ENCODE measurements at places on chromosomes 2 and 18.

DNA sequence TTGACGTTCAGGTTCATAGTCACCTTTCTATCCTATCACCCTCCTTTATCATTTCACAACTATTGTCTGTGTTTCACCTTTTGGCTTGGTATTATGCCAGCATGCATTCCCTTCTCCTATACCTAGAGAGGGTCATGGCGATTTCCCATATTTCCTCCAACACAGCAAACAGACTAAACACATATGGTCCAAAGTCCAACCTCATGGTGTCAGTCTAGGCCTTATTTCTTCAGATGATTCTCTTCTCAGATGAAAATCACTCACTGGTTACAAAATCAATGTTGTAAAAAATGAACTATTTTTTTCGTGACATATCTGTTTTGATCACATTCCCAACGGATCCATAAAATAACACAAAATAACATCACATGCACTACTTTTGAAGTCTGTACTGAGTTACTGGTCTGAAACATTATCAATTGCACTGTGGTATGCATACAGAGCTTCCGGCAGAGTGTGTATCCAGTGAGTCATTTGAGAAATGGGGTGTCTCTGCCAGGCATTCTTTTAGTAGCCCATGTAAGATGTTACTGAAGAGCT lies 204.8 kb upstream of the GALNT5 start:
- DNase-seq, result no peak

GRCh38 chr18:23163786-23164533 lies 28.7 kb downstream of the CABLES1 start:
- DNase-seq, result no peak

DNA sequence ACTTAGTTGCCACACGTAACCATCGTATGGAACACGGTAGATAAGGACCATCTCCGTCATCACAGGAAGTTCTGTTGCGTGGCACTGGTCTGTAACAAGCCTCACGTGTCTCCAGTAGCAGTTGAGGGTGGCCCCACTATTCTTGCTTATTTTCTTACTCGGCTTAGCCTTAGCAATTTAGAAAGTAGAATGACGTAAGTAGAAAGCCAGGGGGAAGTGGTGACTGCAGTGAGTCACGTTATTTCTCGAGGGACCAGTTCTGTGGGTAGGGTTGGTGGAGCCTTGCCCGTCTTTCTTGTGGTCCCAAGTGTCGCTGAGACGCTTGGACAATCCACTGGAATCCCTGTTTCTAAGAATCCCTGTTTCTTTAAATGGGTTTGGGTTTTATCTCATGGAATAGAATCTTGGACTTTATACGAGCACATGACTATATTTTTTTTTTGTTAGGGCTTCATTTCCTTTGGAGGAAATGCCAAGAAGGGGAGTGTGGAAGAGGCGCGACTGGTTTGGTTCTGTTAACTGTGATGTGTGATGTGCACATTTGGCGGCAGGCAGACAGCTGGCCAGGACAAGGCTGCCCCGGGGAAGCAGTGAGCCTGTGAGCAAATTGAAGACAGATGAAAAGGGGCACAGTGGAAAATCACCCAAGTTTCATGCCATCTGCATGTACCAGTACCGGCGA lies 96.2 kb downstream of the CABLES1 start:
- DNase-seq, result peak; percentile 85

DNA sequence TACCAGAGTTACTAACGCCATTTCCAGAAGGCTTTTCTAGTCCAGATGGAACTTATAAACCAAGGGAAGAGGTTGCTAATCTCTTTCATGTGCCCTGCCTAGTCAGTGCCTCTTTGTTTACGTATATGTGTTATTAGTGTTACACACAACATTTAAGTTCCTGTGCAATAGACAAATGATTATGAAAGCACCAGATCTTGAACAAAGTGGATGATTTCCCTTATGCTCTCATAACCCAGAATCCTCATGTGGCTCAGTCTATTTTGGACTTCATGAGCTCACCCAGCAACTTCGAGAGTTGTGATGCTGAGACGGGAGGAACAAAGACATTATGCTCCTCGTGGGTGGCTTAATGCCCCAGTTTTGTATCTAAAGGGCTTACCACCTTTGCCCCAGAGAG lies 214.4 kb upstream of the SP5 start:
- no peak for DNase-seq

GRCh38 chr2:26179446-26179913 lies 6.6 kb downstream of the GAREM2 start:
- no peak for DNase-seq

DNA sequence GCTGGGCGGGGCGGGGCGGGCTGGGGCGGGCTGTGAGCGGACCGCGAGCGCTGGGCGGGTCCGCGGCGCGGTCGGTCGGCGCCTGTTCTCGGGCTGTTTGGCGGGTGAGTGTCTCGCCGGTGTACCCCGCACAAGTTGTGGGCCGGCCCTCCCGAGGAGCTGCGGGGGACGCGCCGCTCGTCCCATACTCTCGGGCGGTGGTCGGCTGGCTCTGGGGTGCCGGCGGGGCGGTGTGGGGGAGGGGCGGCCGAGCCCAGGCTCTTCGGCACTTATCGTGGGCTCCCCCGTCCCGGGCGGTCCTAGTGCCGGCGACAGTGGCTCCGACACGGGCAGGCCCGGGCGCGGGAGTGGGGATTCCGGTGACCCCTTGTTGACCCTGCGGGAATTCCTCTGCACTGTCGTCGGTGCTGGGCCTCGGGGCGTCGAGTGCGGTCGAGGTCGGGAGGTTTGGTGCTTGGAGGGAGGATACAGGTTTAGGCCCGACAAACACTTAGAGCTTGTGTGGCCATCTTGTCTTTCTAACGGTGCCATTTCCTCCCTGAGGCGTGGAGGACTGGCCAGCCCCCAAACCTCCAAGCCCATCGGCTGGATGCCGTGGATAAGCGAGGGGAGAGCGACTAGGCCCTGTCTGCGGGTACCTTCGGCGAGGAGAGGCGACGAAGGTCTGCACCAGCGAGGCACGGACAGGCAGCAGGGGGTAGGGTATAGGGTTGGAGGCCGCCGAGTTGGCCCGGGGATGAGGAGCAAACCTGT lies at the start of gene SEPTIN2:
Gene SEPTIN2, plus strand, starts transcription at position 47 of the 753 bp plus-strand sequence. CDS start 8,308 bp downstream, outside the sequence.
- DNase-seq, result no peak

GRCh38 chr2:77713412-77713811 lies 191.2 kb upstream of the LRRTM4 start:
- DNase-seq, result no peak

DNA sequence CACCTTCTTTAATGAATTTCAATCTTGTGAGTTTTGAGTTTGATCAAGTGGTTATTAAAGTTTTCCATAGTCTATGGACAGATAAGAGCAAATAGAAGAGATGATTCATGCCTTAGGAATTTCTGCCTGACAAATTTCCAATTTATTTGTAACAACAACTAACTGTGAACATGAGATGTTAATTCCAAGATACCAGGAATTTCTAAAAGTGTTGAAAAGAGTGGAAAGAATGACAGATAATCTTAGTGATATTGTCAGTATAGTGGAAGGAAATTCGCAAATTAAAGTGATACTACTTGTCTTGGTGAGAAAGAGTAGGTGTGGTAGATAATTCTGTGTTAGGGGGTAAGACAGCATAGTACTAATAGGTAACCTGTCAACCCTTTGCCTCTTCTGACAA lies 82.4 kb downstream of the AGPS start:
- no peak for DNase-seq

GRCh38 chr2:73979686-73980085 lies 5.0 kb upstream of the TET3 start:
- no peak for DNase-seq

DNA sequence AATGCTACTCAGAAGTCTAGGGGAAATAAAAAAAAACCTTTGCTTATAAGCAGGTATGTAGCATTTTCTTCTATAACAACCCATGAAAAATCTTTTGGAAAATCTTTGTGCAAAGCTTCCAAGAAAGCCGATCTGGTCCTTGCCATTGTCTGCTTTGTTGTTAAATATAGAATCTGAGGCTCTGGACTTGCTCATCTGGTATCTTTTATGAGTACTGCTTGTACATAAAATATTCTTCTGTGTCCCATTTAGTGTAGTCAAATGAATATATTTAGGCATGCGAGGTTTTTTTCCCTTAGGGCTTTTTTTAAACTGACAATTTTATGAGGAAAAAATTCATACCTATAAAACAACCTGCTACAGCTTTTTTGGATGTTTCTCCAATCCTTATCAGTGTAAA lies 45.0 kb upstream of the RMND5A start:
- DNase-seq, result no peak

- DNase-seq, result no peak
Measured at GRCh38 chr18:31595121-31595771, 3.6 kb downstream of the TTR start.

DNA sequence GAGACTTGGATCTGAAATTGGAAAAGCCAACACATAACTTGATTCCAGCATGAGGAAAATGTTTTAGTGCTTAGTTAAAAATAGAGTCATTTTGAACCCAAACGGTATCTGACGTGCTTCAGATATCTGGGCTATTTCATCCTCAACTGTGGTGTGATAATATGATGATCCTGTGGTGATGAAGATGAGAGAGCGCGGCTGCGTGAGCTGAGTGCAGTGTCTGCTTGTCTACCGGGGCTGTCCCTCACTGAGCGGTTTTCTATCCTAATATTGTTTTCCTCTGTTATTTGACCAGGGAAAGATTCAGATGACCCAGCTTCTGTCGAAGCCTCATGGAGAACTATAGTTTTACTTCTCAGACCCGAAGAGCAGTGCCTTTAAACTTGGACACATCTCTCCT lies 5.8 kb downstream of the TWIST2 start:
- DNase-seq, result no peak

DNA sequence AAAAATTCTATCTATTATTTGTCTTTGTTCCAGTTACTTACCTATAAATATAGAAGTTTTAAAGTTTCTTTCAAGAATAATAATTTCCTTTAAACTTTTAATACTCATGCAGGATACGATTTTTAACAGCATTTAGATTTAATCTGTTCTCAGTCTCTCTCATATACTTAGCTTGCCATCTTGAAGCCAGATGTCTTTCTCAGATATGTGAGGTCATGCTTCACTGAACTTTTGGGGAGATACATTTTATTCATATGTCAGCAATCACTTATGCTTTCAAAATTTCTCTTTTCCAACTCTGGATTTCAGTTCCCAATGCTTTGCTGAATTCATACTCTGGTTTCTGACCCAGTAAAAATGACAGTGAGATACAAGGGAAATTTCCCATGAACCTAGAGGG lies 66.5 kb upstream of the CCDC178 start:
- DNase-seq, result no peak

DNA sequence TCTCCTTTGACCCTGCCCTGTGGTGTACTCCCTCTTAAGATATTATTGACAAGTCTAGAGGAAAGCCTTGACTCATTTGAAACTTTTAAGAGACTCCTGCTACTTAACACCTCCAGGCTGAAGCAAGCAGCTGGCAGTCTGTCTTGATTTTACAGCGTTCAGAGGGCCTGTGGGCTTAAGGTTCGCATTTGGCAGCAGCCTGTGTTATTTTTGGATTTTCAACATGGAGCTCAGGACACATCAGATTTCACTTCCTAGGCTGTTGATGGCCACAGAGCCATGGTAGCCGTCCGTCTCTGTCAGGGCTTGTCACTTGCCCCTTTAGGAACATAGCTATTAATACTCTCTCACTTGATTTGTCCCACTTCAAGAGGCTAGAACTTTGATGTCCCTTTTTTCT lies 73.6 kb downstream of the VWA3B start:
- no peak for DNase-seq

DNA sequence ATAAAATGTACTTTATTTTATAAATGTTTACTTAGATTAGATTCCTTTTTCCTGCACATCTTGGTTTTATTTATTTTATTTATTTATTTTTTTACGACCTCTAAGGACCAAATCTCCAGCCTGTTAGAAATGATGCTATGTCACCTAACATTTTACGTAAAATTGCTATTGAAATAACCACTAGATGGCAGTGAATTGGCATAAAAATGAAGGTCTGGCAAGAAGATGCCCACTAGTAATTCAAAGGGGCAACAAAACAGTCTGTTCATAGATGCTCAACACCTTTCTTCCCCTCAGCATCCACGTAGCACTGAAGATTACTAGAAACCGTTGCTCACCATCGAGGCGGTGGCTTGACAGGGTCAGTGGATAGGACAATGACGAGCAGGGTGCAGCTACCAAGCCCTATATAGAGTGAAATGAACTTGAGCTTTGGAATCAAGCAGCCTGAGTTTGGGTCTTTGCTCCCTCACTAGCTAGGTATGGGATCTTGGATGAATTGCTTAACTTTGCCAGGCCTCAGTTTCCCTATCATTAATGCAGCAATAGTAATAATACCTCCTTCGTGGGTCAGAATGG lies 128.7 kb upstream of the L3MBTL4 start:
- peak; percentile 17 for DNase-seq

DNA sequence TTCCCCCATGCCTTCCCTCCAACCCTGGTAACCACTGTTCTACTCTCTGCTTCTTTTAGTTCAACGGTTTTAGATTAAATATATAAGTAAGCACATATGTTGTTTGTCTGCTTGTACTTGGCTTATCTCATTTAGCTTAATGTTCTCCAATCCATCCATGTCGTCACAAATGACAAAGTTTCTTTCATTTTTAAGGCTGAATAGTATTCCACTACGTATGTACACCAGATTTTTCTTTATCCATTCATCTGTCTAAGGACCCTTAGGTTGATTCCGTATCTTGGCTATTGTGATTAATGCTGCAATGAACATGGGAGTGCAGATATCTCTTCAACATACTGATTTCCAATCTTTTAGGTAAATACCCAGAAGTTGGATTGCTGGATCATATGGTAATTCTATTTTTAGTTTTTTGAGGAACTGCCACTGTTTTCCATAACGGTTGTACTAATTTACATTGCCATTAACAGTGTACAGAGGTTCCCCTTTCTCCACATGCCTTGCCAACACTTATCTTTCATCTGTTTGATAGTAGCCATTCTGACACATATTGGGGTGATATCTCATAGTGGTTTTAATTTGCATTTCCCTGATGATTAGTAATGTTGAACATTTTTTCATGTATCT lies 8.1 kb downstream of the ASB3 start:
- DNase-seq, result no peak

GRCh38 chr2:72718876-72719275 lies 107.0 kb downstream of the EXOC6B start:
- no peak for DNase-seq

- DNase-seq, result no peak
Measured at GRCh38 chr2:37402636-37403035, 58.2 kb downstream of the QPCT start.

GRCh38 chr2:181393472-181393871 lies 63.7 kb upstream of the ITGA4 start:
- DNase-seq, result peak; percentile 31

DNA sequence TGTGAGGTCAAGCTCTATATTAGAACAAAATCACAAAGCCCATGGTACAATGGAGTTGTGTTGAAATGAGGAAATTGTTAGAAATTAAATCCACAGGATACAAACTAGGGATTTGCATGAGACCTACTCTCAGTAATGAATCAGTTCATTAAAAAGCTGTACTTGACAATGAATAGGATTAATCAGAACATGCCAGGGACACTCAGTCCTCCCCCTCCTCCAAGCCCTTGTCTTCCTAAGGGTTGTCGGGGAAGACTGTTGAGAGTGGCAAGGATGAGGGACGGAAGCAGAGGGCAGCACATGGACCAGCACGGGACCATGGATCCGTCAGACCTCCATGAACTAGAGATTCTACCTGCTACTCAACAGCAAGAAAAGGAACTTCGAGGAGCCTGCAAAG lies 39.8 kb downstream of the SPRED2 start:
- no peak for DNase-seq
